ENCODE measurements at places on chromosomes 6 and 20.

- DNase-seq: peak; percentile 46
These were observed 20.1 kb upstream of the MTCL3 start for GRCh38 chr6:127539272-127539671.

DNA sequence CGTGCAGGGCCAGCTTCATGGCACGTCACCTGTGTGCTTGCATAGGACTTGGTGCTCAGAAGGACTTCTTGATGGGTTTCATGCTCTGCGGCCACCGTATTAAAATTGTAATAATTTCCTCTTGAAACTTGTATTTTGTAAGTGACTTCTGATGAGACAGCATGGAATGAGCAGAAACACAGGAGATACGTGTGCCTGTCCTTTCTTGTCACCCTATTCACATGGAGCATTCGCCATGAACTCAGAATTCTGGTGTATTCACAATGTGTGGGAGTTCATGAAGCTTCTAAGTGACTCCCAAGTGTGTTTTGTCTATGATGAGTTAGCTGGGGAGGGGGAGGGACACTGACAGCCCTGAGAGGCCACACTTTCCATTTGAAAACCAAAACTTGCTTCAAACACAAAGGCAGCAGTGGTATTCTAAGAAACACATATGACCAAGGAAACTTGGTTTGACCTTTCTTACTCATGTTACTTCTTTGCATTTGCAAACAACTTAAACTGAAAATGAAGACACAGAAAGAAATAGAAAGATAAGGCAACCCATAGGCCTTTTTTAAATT lies 92.1 kb upstream of the NEDD9 start:
- DNase-seq: no peak

- peak; percentile 46 for DNase-seq
These were observed 189.5 kb downstream of the GMDS start for GRCh38 chr6:2055911-2056310.

DNA sequence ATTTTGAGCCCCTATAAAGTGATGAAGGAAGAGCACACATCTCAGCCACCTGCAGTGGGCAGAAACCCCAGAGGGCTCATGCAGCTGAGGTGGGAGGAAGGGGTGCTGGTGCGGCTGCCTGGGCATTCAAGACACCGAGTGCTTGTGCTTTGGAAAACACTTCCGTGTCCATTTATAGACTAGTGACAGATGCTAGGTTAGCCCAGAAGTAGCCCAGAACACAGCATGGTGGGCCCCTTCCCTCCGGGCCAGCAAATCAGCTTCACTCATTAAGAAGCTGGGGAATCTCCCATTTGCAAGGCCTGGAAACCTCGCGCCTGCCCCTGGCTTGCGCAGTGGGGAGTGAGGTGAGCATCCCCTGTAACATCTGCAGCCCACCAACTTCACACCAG lies 12.9 kb downstream of the BEND3 start:
- DNase-seq: no peak

- no peak for DNase-seq
These were observed 103.4 kb downstream of the MAP3K4 start for GRCh38 chr6:161094955-161095354.

GRCh38 chr20:33894798-33895197 lies 83.7 kb downstream of the CHMP4B start:
- peak; percentile 33 for DNase-seq

GRCh38 chr6:75620381-75621304 lies 19.0 kb downstream of the SENP6 start:
- DNase-seq: peak; percentile 7

DNA sequence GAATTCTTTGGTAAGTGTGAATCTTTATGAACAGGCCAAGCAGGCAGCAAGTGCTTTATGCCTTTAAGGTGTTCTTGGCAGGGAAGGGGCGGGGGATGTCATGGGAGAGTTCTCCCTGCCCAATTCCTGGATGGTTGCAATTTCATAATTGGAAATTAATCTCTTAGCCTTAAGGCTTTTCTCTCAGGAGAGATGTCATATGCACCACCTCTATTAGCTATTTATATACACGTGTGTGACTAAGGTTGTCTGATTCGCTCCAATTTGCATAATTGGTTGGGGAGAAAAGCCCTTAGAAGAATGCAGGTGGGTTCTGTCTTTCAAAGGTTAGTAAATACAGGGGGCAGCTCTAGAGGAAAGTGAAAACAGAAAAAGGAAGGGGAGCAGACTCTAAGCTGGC lies 5.2 kb upstream of the ENPP5 start:
- no peak for DNase-seq

GRCh38 chr6:147238906-147239305 lies 34.7 kb downstream of the STXBP5 start:
- no peak for DNase-seq

GRCh38 chr6:166728884-166729530 lies 102.0 kb upstream of the RPS6KA2 start:
- DNase-seq: no peak

DNA sequence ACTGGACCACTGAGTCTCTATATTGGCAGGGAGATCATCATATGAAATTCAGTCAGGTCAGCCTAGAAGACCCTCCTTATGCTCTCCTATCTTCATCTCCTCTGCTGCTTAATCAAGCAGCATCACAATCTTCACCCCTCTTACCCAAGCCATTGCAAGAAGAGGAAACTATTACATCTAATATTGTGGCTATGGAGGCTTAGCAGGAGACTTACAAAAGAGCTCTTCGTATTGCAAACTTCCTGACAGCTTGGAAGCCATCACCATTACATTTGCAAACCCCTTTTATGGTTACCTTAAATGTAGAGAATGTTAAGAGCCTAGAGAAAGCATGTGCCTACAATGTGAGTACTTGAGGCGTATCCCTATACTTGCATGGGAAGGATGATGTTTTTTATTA lies 87.2 kb upstream of the STXBP5 start:
- DNase-seq: no peak

DNA sequence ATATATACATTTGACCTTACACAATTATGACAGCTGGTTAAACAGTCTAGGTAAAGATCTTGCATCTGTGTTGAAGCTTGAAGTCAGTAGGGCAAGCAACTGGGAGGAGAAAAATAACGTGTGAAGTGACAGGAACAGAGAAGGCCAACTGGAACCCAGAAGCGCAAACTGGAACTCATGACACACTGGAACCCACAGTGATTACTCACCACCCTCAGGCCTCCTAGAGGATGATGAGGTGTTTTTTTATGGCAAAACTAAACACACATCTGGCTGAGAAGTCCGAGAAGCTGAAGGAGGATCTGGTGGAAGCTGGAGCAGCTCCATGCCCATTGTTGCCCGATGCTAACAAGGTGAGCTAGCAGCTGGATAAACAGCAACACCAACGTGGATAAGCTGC lies 108.1 kb downstream of the TMEM200A start:
- peak; percentile 67 for DNase-seq

DNA sequence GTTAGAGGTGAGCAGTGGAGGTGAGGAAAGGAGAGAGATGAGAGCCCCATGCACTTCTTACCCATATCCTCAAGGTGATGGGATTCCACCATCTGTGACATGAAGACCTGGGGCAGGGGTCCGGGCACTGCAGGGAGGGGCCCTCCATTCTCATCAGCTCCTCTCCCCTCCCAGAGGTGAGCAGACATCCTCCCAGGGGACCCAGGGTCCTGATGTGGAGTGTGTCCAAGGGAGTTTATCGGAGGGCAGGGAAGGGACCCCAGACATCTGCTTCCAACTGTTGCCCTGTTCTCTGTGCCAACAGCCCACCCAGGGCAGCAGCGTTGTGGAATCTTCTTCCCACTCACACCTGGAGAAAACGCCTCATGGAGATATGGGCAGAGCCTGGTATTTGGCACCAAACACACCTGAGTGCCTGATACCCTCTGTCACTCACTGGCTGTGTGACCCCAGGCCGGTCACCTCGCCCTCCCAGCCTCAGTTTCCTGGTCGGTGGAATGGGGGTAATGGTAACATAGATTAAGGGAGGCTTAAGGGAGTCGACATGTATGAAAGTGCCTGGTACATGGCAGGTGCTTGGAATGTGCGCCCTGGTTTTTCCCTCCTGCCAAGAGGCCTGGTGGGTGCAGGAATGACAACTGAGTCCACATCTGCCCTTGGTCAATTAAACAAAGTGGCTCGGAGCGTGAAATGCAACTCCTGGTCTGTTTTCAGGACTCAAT lies 227.9 kb downstream of the PREX1 start:
- no peak for DNase-seq

GRCh38 chr6:16130932-16131387 lies 2.1 kb downstream of the MYLIP start:
- peak; percentile 67 for DNase-seq

- DNase-seq: no peak
These were observed 587.5 kb downstream of the RFPL4B start for GRCh38 chr6:112934433-112935327.

- DNase-seq: peak; percentile 30
These were observed 193.4 kb downstream of the SYNDIG1 start for GRCh38 chr20:24662752-24663365.

- DNase-seq: no peak
These were observed 2.0 kb upstream of the CST9L start for GRCh38 chr20:23570178-23570760.

DNA sequence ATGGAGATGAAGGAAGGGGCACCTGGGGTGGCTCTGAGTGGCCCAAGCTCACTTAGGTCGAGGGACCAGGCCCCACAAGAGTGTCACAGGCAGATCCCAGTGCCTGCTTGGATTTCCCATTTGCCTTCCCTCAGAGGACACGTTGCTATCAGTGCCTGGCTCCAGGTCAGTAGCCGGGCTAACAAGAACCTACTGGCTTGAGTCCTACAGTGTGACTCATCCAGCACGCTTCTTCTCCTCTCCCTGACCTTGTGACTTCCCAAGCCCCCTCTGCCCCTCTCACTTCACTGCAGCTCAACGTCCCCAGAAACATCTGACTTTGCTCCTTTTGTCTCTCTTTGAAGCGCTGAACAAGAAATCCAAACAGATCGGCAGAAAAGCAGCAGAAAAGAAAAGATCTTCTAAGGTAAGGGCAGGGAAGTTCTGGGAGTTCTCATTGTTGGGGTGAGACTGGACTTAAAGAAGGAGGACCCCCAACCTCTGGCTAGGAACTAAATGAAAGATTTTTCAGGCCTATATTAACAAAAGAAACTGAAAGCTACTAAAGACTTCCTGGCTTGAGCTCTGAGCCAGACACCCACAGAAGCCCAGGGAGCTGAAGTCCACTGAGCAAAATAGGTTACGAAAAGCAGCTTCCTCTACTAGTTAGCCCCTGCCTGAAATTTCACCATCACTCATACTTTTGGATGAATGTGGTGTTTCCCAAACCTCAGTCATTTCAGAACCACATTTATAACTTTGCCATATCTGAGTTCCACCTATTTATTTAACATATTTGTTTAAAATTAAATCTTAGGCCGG lies 21.5 kb downstream of the ASIP start:
- DNase-seq: peak; percentile 36

GRCh38 chr6:3353939-3354338 lies 95.2 kb downstream of the PSMG4 start:
- no peak for DNase-seq

Measured in GM03348 (cell line).